Forelimb muscle (tissue), 1 donor: ENCODE measurements at places on chromosomes 5 and 9. TPM values are rescaled to one million over a fixed set of nuclear protein-coding genes. Genes with fewer than 3 reads are reported as not detected.

DNA sequence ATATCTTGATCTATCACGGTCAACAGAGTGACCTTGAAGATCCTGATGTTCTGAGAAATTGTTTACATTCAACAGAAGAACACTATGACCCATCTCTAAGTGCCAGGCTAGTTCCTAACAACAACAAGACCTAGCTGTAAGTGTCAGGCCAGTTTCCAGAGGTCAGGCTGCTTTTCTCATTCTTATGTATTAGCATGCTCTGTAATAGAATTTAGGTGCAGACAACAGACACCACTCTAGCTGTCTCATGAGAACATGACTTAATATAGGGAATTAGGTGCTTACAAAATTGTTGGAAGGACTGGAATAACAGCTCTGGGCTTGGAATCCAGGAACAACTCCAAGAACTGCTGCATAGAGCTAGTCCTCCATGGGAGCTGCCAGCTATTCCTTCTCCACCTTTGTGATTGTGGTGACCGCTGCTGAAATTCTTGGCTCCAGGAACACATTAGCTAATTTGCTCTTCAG lies 138.7 kb downstream of the SNX18 start:
- DNase-seq, result no peak

DNA sequence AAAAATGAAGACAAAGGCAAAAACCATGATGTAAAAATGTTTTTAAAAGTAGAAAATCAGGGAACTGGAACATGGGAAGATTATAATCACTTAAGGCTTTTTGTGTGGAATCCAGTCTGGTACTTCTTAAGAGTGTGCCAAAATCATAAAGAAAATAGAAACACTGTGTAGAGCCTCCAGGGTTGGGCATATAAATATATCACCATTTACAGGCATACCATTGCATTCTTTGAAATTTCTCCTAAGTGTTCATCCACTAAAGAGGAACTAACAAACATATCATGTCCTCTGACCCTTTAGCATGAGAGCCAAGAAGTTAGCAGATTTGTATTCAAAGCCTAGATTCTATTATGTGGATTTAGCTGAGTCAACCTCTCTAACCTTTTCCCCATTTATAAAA lies 93.3 kb downstream of the SLF1 start:
- DNase-seq, result no peak

DNA sequence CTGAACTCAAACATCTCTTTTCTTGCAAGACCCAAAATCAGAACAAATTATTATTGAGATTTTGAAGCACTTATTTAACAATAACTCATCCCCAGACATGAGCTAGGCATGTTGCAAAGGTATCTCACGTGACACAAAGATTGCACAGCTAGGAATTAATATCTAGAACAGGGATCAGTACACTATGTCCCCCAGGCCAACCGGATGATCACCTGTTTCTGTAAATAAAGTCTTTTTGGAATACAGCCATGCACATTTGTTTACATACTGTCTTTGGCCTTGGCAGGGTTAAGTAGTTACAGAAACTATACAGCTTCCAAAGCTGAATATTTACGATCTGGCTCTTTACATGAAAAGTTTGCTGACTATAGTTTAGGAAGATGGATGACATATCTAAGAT lies 287.7 kb downstream of the ACTL7B start:
- no peak for DNase-seq

The ITK gene
- polyA plus RNA-seq, result 0.10 TPM

The FRRS1L gene
- polyA plus RNA-seq, result 1.4 TPM

The PRSS3 gene
- not detected for polyA plus RNA-seq
